GM19239 (cell line): ENCODE measurements at places on chromosomes 1 and 21.

GRCh38 chr1:33137800-33138199, 44.0 kb downstream of the TRIM62 start:
- no peak for DNase-seq

GRCh38 chr1:188402986-188403385, 1574.2 kb downstream of the PLA2G4A start:
- no peak for DNase-seq

DNA sequence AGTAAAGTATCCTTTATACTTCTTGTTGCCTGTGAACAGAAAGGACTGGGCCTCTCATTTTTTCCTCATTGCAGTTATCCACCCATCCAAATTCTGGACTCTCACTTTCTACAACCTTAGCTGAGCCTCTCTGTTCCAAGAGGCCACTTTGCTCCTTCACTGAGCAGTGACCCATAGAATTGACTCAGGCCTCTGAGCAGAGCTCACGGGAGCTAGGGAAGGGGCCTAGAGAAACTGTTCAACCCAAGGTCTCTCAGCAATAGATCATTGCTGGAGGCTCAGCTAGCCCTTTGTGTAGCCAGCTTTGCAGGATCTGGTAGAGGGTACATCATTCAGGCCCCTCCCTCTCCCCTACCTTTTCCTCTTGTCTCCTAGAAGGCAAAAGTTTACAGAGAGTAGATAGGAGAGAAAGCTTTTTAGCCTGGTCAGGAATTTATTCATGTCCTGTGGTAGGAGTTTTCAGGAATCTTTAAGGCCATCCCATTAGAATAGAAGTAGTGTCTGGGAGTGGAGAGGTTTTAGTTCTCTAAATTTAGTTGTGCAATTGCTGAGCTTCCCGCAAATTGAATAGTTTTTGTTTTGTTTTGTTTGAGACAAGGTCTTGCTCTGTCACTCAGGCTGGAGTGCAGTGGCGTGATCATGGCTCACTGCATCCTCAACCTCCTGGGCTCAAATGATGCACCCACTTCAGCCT, 6.7 kb downstream of the INTS3 start:
- DNase-seq = no peak

- DNase-seq = no peak
Observed at GRCh38 chr1:240663169-240663879, 51.4 kb upstream of the GREM2 start.

- no peak for DNase-seq
Observed at GRCh38 chr1:159532922-159533321, 2.9 kb downstream of the OR10J5 start.

- DNase-seq = no peak
Observed at GRCh38 chr1:8009043-8010002, 16.8 kb downstream of the ERRFI1 start.

DNA sequence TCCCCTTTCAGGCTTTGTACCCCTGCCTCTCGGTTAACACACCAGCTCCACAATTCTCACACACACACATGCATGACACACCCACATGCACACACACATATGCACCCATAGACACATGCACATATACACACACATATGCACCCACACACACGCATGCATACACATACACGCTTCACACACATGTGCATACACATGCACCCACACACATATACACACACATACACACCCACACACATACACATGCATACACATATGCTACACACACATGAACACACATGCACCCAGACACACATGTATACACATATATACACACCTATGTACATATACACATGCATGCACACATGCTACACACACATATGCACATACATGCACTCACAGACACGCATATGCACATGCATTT, 61.7 kb upstream of the SLC25A33 start:
- no peak for DNase-seq

GRCh38 chr1:204826970-204827369, 43.7 kb upstream of the NFASC start:
- peak; percentile 61 for DNase-seq

DNA sequence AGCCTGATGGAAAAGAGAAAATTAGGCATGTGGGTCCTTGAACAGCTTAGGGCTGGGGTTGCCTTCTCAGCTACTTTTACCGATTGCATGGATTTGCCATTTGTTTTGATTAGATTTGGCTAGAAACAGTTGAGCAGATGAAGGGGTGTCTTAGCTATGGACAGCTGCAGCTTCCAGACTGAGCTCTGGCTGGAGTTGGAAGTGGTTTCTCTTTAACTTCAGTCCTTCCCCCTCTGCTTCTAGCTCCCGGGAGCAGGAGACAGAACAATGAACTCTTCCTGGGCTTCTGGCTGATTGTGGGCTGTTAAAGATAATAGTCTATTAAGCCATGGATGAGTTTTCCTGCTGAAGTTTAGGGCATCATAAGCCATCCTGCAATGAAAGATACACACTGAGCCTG, 50.7 kb downstream of the UBE2T start:
- no peak for DNase-seq

DNA sequence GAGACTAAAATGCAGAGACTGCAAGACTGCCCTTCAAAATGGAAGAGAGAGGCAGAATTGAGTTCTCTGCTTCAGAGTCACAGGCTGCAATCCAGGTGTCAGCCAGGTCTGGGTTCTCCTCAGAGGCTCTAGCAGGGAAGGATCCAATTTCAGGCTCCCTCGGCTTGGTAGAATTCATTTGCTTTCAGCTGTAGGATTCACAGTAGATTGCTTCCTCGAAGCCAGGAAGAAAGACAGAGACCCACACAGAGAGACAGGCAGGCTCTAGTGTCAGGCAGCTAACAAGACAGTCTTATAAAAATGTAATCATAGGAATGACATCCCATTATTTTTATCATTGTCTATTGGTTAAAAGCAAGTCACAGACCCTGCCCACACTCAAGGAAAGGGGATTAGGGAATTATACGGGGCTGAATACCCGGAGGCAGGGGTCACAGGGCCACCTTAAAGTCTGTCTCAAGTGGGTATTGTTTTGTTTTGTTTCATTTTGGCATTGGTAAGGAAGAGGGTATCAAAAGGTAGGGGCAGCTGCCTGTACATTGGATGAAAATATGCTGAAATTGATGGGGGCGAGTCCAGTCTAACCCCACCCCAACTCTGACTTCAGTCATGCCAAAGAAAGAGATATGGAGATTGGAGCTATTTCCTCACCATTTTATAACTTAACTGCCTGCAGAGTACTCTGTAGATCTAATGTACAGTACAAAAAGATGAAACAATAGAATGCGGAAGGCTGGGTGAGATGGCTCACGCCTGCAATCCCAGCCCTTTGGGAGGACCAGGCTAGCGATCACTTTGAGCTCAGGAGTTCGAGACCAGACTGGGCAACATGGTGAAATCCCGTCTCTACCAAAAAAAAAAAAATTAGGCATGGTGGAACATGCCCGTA, 9.5 kb upstream of the TBCE start:
- no peak for DNase-seq

- no peak for DNase-seq
Observed at GRCh38 chr1:227949341-227949921, 1.7 kb upstream of the WNT9A start.

DNA sequence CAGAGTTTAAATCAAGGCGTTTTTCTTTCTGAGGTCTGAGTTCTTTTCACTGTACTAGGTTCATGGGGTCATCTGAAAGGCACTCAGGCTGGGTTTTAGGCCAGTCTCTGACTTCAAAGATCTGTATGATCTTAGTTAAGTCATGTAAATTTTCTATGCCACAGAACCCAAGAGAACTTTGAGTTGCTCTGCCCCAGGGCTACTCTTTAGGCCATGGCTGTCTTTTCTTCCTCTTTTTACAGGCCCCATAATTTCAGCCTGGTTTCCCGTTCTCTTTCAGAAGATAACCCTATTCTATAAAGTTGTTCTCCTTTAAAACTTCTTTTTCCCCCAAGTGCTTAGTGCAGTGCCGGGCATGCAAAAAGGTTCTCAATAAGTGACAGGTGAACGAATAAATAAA, 26.1 kb downstream of the METTL13 start:
- DNase-seq = no peak

DNA sequence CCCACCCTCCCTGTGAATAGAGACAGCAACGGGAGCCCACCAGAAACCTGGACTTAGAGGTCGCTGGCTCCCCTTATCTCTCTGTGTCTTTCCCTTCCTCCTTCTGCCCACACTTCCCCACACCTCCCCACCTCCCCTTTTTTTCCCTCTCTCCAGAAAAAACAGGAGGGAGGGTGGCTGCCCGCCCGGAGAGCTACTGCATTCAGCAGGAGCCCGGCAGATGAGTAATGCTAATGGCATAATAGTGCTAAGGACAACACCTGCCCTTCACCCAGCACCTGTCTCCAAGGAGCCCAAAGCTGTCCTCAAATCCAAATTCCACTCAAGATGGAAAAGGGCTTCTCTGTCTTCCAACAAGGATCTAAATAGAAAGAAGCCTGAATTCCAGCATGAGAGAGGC, 11.4 kb upstream of the PRELP start:
- no peak for DNase-seq

DNA sequence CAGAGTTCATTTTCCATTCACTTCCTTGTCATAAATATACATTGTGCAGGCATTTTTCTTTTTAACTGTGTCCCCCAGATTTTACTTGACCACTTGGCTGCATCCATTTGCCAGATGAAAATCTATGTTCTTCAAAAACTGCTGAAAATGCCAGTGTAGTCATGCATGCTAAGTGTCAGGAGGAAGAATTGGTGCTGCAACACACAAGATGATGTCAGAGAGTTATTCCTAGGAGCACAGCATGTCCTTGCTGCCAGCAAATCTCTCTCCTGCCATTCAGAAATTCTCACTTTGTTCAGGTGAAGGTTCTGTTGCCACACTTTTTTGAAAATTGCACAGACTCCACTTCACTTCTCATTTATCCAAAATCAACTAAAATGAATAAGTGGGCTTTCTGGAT, 106.4 kb upstream of the MAGI3 start:
- DNase-seq = no peak

DNA sequence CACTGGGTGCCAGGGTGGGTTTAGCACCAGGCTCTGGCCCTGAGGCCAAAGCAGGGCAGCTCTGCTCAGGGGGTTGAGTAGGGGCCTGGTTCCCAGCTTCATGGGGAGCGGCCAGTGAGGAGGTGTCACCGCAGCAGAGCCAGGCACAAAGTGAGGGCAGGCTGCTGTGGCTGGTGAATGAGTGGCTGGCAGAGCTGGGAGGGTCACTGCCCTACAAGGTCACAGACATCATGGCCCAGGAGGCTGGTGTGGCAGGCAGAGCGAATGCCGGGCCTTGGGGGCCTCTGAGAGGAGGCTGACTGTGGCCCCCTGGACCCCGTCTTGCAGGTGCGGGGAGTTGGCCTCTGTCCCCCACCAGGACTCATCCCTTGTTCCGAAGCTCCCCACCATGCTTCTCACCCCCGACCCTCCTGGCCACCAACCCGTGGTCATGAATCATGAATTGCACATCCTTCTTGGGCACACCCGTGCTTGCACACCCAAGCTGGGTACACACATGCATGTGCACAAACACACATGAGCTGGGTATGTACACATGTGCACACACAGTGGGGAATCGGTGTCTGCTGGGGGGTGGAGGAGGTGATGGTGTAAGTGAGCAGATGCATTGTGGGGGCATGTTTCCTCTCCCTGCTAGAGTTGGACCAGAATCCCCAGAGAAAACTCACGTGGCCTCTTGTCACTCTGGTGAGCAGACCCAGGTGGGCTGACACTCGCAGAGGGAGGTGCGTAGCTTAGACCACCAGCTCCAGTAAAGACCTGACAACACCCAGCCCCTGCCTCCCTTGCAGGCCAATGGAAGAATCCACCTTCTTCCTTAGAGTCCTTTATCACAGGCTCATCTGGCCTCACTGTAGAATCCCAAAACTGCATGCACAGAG, 4.8 kb upstream of the GNB1 start:
- DNase-seq = no peak

DNA sequence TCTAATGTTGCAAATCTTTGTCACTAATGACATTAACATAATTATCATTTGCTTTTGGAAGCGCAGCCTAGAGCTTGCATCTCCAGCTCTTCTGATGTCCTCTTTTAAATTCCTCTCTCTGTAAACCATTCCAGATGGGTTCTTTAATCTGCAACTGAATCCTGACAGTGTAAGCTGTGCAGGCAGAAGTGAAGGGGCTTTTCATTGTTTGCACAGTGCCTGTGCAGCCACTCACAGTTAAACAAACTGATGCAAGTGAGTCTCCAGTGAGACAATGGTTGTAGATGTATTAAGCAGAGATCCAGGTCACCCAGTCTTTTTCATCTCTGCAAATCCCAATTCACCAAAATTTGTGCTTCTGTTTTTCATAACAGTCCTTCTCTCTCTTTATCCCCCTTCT, 22.5 kb upstream of the FCRL5 start:
- DNase-seq = no peak

DNA sequence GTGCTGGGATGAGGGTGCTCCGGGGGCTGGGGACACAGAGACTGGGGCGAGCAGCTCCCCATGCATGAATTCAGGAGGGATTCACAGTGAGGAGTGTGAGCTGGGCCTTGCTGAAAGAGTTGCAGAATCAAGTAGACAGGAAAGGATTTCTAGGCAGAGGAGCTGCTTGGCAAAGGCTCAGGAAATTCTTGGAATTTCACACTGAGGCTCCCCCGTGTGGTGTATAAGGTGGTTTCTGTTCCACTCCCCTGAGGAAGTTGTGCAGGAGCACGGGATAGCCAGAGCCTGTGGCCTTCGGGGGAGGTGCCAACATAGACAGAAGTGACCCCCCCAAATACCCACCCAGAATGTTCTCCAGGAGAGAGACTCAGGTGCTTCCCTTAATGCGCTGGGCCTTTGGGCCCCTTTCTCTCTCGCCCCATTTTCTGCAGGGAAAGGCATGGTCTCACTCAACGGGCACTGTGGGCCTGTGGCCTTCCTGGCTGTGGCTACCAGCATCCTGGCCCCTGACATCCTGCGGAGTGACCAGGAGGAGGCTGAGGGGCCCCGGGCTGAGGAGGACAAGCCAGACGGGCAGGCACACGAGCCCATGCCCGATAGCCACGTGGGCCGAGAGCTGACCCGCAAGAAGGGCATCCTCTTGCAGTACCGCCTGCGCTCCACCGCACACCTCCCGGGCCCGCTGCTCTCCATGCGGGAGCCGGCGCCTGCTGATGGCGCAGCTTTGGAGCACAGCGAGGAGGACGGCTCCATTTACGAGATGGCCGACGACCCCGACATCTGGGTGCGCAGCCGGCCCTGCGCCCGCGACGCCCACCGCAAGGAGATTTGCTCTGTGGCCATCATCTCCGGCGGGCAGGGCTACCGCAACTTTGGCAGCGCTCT, 58.5 kb upstream of the ACTL8 start:
- no peak for DNase-seq

- no peak for DNase-seq
Observed at GRCh38 chr1:39681294-39681693, 9.4 kb upstream of the NT5C1A start.

GRCh38 chr21:26351661-26352060, 181.1 kb upstream of the APP start:
- DNase-seq = no peak

- no peak for DNase-seq
Observed at GRCh38 chr1:29944253-29944905, 708.1 kb downstream of the PTPRU start.

GRCh38 chr1:187013582-187014200, 184.9 kb downstream of the PLA2G4A start:
- DNase-seq = no peak
